ENCODE measurements at places on chromosomes 3 and 15.

- no peak for DNase-seq
These were observed 44.4 kb downstream of the GAP43 start for GRCh38 chr3:115667738-115668065.

GRCh38 chr3:123071146-123071545 is 4.3 kb downstream of the PDIA5 start:
- peak; percentile 13 for DNase-seq

DNA sequence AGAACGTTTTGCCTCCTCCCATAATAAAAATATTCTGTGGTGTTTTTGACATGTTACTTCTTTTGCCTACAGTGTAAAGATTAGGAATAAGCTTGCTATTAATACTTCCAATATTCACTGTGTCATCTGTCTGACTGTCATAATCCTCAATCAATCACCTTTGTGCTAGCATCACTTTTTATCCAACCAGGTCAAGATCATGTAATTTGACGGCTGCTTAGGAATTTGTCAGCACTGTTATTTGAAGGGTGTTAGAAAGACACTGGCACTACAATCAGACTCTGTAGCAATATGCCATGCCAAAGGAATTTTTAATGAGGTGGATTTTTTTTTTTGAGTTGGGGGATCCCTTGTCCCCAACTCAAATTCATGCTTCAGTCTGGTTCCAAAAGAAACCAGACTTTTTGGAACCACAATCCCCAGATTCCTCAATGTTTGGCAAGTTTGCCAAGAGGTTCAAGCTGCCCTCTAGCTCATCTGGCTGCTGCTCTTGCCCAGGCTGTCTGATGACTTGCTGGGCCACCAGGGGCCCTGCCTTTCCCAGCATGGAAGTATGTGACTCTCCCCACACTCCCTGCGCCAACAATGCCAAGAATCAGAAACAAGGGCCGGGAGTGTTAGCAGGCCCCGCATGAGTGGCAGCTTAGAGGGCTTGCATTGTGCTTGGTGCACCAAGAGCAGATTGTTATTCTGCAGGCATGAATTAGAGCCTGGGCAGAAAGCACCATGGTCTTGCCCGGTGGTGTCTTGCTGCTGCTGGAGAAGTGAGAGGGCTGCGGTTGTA is 58.6 kb upstream of the TSC22D2 start:
- DNase-seq, result no peak

- no peak for DNase-seq
These were observed 141.5 kb upstream of the BFSP2 start for GRCh38 chr3:133258358-133258757.

GRCh38 chr3:127815641-127816605 is 6.4 kb downstream of the MGLL start:
- no peak for DNase-seq

DNA sequence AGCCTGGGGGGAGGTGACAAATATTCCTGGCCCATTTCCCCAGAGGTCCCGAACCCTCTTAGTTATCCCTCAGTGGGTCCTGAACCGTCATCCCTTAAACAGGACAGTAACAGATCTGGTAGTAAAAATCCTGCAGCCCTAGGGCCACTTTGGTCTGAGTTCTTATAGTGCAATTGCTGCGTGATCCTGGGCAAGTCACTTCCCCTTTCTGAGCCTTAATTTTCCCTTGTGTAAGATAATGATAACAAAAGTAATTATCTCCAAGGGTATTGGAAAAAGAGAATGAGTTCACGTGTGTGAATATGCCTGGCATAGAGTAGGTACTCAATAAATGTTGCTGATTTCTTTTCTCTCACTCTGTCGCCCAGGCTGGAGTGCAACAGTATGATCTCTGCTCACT is 2.9 kb upstream of the JAGN1 start:
- DNase-seq, result no peak

- DNase-seq, result no peak
These were observed 35.0 kb upstream of the VPS8 start for GRCh38 chr3:184776916-184777315.

DNA sequence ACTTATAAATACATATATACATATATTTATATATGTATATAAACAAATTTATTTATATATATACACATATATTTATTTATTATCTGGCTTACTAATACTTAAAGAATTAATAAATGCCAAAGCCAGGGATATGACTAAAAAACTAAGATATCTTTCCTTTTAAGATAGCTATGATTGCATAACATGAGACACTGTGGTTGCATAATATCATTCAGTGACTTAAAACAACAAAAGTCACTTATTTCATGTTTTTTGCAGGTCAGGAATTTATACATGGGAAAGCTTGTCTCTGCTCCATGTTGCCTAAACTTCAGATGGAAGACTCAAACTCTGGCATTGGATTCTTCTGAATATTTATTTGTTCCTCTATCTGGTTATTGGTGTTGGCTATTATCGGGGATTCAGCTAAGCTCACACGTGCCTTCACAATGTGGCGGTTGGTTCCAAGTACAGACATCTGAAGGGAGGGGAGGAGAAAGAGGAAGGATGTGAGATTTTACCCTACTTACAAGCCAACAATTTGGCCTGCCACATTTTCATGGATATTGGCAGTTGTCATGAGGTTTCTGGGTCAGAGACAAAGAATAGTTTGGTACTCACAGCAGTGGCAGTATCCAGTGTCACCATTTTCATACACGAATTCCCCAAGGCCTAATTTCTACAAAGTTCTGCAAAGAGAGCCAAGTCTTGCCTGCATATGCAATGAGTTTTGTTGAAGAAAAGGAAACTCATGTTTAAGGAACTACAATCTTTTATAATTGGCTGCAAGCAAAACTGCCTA is 381.6 kb downstream of the EPHA3 start:
- peak; percentile 38 for DNase-seq

Data from Kasumi-1 (cell line).